ENCODE measurements at places on chromosomes 7 and 10. TPM values are rescaled to one million over a fixed set of nuclear protein-coding genes. Genes with fewer than 3 reads are reported as not detected.

Gene AOAH
- 5.3 TPM for total RNA-seq

Gene DPP6
- total RNA-seq = 0.95 TPM

Gene LIPM
- total RNA-seq = not detected

Gene NXPH1
- not detected for total RNA-seq

Gene NPC1L1
- 0.10 TPM for total RNA-seq

GRCh38 chr7:849781-850180 lies 17.5 kb downstream of the SUN1 start:
- no peaks in the 10 kb centered on the region for H3K36me3 ChIP-seq
- DNase-seq = no peak
- no peak overlapping the region for H3K27ac ChIP-seq

DNA sequence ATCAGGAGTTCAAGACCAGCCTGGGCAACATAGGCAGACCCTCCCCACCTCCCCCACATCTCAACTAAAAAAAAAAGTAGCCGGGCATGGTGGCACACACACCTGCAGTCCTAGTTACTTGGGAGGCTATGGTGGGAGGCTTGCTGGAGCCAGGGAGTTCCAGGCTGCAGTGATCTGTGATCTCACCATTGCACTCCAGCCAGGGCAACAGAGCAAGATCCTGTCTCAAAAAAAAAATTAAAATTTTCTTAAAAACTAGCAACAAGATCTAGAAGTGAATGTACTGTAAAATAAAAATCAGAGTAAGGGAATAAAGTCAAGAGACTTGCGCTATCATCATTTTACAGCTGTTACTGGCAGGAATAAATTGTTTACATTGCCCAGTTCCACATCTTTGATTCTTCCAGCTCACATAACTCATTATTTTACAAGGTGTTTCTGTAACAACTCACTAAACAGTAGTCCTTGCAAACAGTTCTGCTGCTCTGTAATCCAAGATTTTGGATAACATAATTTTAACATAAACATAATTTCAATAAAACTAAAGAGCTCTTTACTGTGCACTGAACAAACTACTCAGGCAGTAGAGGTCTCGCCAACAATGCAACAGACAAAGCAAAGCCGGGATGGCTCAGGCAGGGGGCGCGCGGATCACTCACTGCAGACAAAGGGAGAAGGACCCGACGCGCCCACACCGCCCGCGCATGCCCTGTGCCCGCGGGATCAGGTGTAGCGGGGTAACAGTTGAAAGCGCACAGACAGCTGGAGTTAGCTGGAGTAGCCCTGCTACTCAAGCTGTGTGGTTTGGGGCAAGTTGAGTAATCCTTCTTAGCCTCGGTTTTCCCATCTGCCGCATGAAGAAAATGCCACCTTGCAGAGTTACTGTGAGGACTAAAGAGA lies 73.3 kb upstream of the NFE2L3 start:
- H3K4me1 ChIP-seq = no peaks in the 10 kb centered on the region
- H3K4me3 ChIP-seq = no peak overlapping the region
- H3K27me3 ChIP-seq = no peaks in the 10 kb centered on the region
- no peaks in the 10 kb centered on the region for H3K36me3 ChIP-seq
- H3K27ac ChIP-seq = no peak overlapping the region
- peak; percentile 45 for DNase-seq

GRCh38 chr10:128897401-128898129 lies 569.5 kb upstream of the MGMT start:
- H3K36me3 ChIP-seq = no peaks in the 10 kb centered on the region
- H3K4me3 ChIP-seq = no peak overlapping the region
- no peak overlapping the region for H3K27ac ChIP-seq
- H3K27me3 ChIP-seq = no peaks in the 10 kb centered on the region

DNA sequence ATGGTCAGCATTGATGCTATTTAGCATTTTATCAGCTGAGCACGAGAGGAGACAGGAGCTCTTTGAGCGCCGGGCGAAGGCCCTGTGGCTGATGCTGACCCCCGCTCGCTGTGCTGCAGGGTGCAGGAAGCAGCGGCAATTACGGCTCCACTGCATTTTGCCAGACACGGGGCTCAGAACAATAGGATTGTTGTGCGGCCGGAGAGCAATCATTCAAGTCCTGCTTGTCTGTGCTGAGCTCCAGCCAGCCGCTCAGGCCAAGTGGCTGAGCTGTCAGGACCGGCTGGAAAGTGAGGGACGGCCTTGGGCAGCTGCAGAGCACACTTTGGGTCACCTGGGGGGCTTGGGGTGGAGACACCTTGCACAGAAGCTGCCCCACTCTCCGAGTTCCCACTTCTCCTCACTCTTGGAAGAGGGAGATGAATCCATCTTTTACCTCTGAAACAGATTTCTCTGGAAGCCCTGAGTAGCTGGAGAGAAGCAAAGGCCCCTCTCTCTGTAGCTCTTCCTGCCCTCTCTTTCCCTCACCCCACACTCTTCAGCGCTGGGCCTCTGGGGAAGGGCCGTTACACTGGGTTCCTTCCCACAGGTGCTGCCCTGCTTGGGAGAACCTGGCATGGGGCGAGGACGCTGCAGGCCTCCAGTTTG lies 17.3 kb upstream of the ADARB2 start:
- no peak overlapping the region for H3K4me3 ChIP-seq
- no peaks in the 10 kb centered on the region for H3K36me3 ChIP-seq
- no peaks in the 10 kb centered on the region for H3K4me1 ChIP-seq
- no peaks in the 10 kb centered on the region for H3K27me3 ChIP-seq
- DNase-seq = no peak

DNA sequence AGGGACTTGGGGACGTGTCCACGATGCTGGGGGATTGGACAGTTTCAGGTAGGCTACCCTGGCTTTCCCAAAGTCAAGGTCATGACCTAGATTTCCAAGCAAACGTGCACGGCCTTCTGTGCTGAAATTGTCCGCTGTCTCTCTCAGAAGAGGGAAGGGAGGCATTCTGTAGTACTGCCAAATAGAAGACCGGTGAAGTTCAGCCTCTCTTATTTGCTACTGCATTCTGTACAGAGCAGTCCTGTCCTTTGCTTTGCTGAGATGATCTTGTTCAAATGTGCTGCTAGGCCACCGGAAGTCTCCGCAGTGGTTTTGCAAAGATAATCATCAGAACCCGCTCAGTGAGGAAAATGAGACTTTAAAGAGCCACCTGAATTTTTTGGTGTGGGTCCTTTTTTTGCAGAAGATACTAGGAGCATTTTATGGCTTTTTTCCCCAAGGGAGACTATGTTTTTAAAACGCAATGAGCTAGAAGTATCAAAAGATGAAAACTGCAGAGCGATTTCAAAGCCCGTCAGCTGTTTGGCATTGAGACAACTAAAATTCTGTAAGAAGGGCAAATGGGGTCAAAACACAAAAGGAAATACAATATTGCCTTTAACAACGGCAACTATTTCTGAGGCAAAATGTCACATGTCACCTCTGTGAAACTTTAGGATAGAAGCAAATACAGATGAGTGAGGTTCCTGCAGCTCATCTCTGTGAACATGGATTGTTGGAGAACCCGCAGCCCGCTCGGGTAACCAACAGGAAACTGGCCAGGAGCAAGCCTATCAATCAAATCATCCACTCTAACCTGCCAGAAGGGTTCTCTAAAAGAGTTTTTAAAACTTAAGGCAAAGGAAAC lies 1.3 kb upstream of the NMT2 start:
- H3K27me3 ChIP-seq = no peaks in the 10 kb centered on the region

DNA sequence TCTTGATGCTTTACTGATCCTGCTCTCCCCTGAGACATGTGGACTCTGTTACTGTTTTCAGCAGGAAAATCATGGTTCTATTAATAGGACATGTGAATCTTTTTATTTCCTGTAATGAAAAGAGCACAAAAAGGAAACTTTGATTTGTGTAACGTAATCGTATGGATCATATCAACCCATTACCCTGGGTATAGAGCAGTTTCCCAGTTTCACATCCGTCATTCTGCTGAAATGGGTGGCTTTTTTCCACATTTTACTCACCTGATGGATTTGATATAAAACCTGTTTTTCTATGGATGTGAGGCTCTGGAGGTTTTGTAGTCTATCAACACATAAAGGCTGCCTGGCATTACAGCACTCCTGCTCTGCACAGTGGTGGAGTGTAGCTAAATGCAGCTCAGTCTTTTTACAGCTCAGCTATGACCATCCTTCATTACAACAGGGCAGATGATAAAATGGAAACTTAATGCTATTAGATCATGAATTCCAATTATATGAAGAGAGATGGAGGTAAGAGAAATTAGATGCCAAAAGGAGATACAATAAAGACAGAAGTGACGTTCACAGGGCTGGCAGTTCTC lies 486.3 kb upstream of the C7orf33 start:
- H3K27me3 ChIP-seq = no peaks in the 10 kb centered on the region
- H3K4me3 ChIP-seq = no peak overlapping the region
- DNase-seq = no peak
- no peak overlapping the region for H3K27ac ChIP-seq
- no peaks in the 10 kb centered on the region for H3K4me1 ChIP-seq

DNA sequence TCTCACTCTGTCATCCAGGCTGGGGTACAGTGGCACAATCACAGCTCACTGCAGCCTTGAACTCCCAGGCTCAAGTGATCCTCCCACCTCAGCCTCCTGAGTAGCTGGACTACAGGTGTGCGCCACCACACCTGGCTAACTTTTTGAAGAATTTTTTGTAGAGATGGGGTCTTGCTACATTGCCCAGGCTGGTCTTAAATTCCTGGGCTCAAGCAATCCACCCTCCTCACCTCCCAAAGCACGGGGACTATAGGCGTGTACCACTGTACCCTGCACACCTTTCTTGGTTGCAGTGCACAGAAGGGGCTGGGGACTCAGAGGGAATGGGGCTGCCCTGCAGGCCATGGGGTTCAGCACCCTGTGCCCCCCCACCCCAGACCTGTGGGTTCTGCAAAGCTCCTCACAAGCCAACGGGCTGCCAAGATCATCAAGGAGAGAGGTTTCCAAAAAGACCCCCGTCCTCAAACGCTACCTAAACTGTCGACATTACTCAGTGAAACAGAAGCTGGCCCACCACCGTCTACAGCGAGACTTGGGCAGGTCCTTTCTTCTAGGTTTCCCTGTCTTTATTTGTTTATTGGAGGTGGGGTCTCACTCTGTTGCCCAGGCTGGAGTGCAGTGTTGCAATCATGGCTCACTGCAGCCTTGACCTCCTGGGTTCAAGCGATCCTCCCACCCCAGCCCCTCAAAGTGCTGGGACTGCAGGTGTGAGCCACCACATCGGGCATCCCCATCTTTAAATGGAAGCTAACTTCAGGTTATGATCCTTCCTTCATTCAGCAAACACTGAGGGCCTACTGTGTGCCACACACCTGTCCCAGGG lies 26.6 kb upstream of the ELFN1 start:
- DNase-seq = no peak
- no peaks in the 10 kb centered on the region for H3K36me3 ChIP-seq
- no peak overlapping the region for H3K27ac ChIP-seq
- no peaks in the 10 kb centered on the region for H3K4me1 ChIP-seq
- no peaks in the 10 kb centered on the region for H3K27me3 ChIP-seq

- no peaks in the 10 kb centered on the region for H3K36me3 ChIP-seq
- H3K27me3 ChIP-seq = no peaks in the 10 kb centered on the region
- H3K4me1 ChIP-seq = no peaks in the 10 kb centered on the region
- H3K27ac ChIP-seq = no peak overlapping the region
Observed at GRCh38 chr10:91683975-91684374, 51.1 kb upstream of the PPP1R3C start.

- no peak overlapping the region for H3K27ac ChIP-seq
- no peaks in the 10 kb centered on the region for H3K27me3 ChIP-seq
- no peak for DNase-seq
- no peaks in the 10 kb centered on the region for H3K4me1 ChIP-seq
- no peak overlapping the region for H3K4me3 ChIP-seq
Observed at GRCh38 chr7:15128716-15129115, 226.2 kb upstream of the DGKB start.

GRCh38 chr10:96287392-96288105 lies 16.2 kb upstream of the BLNK start:
- no peaks in the 10 kb centered on the region for H3K4me1 ChIP-seq
- no peak overlapping the region for H3K4me3 ChIP-seq
- no peaks in the 10 kb centered on the region for H3K36me3 ChIP-seq
- H3K27ac ChIP-seq = no peak overlapping the region
- no peak for DNase-seq

DNA sequence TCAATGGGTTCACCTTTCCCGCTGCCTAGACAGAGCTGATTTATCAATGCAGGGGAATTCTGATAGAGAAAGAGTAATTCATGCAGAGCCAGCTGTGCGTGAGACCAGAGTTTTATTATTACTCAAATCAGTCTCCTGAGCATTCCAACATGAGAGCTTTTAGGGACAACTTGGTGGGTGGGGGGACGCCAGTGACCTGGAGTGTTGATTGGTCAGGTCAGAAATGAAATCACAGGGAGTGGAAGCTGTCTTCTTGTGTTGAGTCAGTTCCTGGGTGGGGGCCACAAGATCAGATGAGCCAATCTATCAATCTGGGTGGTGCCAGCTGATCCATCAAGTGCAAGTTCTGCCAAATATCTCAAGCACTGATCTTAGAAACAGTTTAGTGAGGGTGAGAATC lies 99.0 kb upstream of the CAV2 start:
- H3K36me3 ChIP-seq = no peaks in the 10 kb centered on the region
- no peak overlapping the region for H3K4me3 ChIP-seq
- H3K27me3 ChIP-seq = no peaks in the 10 kb centered on the region
- peaks cover under 1% of the 10 kb centered on the region for H3K4me1 ChIP-seq

DNA sequence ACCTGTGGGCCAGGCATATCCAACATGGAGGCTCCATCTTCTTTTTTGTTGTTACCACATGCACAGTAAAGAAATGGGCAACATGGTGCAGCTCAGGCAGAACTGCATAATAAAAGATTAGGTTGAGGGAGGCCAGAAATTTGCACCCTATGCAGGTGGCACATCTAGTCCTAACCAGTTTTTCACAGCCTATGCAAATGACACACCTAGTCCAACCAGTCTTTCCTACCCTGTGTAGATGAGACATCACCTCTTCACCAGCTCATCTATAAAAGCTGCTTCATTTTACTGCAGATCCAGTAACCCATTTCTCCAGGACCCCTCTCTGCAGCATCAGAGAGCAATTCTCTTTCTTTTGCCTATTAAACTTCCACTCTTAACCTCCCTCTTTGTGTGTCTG lies 411.0 kb upstream of the PCDH15 start:
- no peak overlapping the region for H3K4me3 ChIP-seq
- no peak for DNase-seq
- H3K27ac ChIP-seq = no peak overlapping the region
- H3K27me3 ChIP-seq = no peaks in the 10 kb centered on the region

Data from ovary (tissue), 10 donors.